Activated CD8-positive, alpha-beta memory T cell treated with anti-CD3 and anti-CD28 coated beads for 1 hour (primary cell): ENCODE measurements at places on chromosomes 1 and 21.

DNA sequence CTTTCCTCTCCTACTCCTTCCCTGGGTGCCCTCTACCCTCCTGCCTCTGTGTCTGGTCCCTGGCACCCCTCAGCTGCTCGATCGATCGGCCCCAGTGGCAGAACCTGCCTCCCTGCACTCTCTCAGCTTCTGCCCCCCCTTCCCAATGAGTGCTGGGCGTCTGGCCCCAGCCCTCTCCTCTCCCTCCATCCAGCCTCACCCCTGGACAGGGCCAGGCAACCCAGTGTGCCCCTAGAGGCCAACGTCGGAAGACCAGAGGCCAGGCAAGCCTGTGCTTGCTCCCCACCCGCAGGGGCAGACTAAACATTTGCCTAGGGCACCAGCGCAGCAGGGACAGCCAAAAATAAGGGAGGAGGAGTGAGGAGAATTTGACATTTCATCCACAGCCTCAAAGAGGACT is 43.5 kb downstream of the LGR6 start:
- DNase-seq: no peak

- DNase-seq: no peak
Observed at GRCh38 chr1:29327223-29327935, 91.1 kb downstream of the PTPRU start.

- DNase-seq: no peak
Observed at GRCh38 chr1:237199026-237199425, 157.0 kb downstream of the RYR2 start.

DNA sequence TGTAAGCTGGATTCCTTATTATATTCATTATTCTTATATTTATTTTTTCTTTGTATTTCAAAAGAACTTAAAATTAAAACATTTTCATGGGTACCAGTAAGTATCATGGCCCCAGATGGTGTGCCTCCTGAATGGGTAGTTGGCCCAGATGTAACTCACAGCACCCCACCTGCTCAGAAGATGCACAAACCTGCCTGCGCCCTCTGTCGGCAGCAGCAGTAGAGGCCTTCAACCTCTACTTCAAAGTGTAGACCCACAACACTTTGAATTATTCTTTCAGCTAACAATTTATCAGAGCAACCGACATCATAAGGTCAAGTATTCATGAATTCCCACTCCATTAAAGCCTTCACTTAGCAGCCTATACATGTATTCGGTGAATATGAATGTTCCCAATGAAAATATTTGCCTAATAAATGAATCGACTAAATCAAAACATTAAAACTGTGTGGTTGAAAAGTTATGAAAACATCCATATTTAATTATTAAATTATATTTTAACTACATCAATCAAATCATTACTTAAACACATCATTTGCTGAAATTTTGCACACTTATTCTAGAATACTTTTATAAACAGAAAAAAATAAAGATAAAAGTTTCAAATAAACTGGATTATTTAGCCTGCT is 25.4 kb downstream of the PIGM start:
- DNase-seq: peak; percentile 57

- DNase-seq: peak; percentile 40
Observed at GRCh38 chr1:2255420-2256369, 27.6 kb downstream of the SKI start.

DNA sequence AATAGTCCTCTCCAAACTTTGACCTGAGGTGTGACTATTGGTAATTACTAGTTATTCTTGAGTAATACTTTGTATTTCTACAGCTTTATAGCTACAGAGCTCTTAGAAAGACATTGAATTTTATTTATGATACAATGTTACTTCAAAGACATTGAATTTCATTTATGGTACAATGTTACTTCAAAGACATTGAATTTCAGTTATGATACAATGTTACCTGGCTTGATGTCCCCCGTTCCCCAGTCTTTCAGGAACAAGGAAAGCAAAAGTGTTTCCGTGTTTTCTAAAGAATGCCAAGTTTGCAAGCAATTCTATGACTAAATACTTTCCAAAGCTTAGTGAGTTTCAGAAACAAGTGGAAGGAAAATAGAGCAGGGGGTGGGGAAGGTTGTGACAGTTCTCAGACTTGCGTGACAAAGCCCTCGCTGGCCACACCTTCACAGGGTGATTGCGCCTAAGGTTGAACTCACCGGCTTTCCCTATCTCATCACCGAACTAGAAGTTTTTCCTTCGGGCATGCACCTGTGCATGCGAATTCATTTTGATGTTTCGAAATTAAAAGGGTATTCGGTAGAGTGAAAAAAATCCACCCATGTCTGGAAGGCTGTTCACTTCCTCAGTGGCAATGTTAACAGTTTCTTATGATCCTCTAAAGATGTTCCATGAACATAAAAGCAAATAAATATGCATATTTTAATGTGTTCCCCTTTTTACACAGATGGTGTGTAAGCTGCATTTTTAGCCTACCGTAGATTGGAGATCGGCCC is 909 bp upstream of the PAXBP1 start:
- no peak for DNase-seq

DNA sequence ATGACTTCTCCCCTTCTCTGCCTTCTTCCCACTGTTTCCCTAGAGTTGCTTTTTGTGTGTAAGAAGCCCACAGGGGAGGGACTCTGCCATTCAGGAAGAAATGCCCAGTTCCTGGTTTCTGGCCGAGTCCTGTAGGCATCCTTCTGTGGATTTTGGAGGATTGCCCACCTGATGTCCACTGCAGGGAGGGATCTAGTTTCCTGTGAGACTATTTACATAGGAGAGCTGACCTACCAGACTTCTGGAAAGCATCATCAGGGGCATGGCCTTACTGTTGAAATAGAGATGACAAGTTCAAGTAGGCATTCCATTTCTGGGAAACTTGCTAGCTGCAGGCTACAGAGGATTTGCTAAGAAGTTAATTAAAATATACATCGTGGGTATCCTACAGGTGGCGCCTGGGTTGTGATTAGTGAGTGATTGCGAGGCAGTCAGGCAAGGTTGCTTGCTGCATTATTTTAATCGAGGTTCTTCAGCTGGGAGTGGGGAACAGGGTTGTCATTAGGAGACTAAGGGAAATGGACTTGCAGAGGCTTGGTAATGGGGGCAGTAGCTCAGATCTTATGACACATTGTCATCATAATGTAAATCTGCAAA is 148.7 kb downstream of the HHAT start:
- no peak for DNase-seq

GRCh38 chr1:92536980-92537884 is 50.5 kb upstream of the GFI1 start:
- DNase-seq: no peak

GRCh38 chr1:152970495-152970894 is at the start of gene SPRR4:
Gene SPRR4, plus strand, starts transcription at chr1:152970648. Its CDS starts 1,243 bp downstream, at chr1:152971891.
- no peak for DNase-seq

- no peak for DNase-seq
Observed at GRCh38 chr1:70764747-70765146, 282.9 kb downstream of the PTGER3 start.

DNA sequence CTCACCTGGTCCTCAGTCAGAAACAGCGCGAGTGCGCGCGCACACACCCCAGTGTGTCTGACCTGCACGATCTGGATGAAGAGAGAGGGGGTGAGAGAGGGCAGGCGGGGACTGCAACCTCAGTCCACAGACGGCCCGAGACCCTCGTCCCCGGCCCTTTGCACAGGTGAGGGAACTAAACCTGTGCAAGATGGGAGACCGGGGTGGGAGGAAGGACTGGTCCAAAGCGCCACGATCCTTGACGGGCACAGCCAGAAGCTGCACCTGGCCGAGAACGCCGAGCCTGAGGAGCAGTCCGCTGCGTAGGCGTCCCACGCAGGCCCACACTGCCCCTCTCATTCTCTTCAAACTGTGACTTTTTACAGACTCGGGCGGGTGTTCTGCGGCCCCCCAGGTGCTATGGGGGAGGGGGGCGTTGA is 519 bp upstream of the IQCC start:
- DNase-seq: no peak

DNA sequence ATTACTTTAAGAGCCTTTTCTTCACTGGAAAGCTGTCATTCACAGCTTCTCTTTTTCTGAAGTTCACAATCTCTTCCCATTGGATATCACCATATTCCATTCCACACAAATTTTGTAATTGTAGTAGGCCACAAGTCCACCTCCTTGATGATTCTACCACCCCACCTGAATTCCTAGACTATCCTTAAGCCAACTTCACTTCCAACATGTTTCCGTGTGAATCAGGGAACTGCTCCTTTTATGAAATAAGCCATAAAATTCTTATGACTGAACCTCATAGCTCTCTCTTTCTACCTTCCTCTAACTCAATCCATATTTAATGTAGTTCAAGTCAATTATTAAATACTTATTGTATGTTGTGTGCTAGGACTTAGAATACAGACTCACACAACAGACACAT is 16.6 kb upstream of the ZRANB2 start:
- no peak for DNase-seq

GRCh38 chr1:178155481-178156255 is 61.8 kb downstream of the RASAL2 start:
- DNase-seq: no peak

GRCh38 chr1:87511449-87511848 is 182.8 kb downstream of the LMO4 start:
- DNase-seq: no peak

DNA sequence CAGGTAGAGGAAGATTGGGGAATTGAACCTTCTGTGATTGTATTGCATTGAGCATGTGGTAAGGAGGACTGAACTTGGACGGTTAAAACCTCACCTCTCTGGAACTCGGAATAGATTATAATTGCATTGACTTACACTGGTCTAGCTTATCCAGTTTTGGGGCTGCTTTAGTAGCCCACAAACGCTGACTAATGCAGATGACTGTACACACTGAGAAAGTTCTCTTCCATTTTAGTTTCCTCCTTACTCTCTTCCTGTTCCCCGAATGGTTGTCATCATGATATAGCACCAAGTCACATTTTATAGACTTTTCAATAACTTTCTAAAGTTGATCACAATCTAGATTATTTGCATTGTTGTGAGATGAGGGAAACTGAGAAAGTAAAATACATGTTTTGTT is 78.2 kb downstream of the NFIA start:
- DNase-seq: no peak

GRCh38 chr1:22470227-22470626 is 18.6 kb downstream of the ZBTB40 start:
- DNase-seq: no peak

DNA sequence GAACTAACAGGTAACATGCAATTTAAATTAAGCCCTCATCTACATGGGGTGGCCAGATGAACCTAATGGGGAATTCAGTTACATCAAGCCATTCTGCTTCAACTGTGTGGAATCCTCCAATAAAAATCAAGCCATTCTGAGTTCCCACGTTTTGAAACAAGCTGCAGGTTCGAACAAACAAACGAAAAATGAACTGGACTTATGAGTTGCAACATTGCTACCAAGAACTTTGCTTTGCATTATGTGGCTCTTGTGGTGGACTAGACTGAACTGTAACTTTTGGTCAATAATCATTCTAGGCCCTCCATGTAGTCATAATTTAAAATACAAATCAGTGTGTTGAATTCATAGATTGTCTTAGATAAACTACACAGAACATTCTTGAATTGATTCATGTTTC is 517.2 kb downstream of the PTBP2 start:
- DNase-seq: no peak

- DNase-seq: no peak
Observed at GRCh38 chr1:1941868-1942752, 23.0 kb upstream of the TMEM52 start.

GRCh38 chr1:77831566-77831965 is 52.1 kb downstream of the MIGA1 start:
- DNase-seq: no peak

- no peak for DNase-seq
Observed at GRCh38 chr1:210293171-210293607, 35.5 kb upstream of the HHAT start.

DNA sequence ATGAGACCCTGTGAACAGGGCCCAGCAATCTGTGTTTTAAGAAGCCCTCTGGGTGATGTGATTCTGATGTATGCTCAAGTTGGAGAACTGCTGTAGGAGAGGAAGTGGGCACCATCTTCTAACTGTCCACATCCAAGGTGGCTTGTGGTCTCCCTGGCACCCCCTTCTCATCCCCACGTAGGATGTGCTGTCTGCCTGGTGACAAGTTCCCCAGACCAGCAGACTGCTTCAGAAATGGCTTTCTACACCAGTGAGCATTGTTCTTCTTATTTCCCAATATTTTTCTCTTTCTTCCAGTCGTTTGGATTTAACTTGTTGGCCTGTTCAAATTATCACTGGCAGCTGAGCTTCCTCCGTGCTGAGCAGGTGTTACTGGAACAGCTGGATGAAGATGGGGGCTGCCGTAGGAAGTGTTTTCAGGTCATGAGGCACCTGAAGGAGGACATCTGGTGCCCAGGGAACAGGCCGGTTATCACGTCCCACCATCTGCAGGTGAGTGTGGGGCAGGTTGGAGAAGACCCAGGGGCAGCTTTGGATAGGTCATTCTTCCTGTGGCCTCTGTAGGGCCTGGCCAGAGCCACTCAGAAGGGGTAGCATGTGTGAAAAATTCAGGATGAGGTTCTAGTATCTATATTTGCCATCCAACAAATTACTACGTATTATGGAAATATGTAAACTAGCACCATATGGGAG is 16.8 kb downstream of the MAB21L3 start:
- DNase-seq: no peak

DNA sequence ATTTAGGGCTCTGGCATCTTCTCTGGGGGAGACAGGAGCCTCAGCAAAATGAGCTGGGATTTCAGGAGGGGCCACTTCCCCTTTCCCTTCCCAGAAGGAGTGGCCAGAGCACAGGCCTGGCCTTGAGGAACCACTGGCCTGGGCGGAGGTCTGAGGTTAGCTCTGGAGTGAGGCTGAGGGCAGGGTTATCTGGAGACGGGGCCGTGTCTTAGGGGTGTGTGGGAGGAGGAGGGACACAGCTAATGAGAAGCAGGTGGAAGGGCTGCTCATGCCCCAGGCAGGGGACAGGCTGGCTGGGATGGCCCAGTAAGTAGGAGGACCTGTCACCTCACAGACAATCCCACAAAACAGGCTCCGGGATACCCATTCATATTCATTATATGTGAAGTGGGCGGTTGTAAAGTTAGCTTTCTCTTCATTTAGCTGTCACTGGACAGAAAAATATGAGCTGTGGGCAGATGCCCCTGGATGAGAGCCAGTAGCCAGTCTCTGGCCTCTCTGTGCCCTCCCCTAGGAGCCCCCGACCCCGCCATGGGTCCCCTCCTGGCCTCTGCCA is 12.4 kb downstream of the ALX3 start:
- DNase-seq: no peak

DNA sequence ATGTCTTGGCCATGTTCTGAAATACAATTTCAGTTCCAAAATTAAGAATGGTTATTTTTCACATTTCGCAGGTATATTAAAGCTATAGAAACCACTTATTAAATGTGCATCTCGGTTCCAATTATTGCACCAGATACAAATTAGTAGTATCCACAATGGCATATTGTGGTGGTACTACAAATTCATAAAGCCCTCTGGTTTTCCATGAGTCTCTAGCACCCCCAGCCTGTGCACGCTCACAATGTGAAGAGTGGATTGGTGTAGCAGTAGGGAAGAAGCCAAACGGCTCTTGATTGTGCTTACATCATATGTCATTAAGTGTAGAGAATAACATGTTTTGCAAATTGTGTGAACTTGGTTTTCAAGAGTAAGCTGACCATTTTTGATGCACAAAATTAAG is 1.9 kb upstream of the BRINP3 start:
- no peak for DNase-seq
